Activated CD4-positive, CD25-positive, alpha-beta regulatory T cell treated with anti-CD3 and anti-CD28 coated beads, Interleukin-2, amount 50 U/mL, for 24 hours (primary cell): ENCODE measurements at places on chromosomes 3 and 15.

DNA sequence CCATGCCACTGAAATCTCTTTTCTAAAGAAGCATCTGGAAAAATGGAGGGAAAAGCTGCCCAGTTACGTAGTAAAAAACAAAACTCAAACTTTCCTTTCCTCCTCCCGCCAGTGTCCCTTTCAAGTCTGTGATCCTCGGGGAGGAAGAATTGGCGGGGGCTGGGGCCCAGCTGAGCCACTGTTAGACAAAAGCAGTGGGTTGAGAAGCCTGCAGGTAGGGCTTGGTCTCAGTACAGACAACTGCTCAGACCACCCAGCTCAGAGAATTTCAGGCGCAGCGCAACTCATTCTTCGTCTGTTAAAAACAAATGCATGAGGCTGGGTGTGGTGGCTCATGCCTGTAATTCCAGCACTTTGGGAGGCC, 117.1 kb downstream of the MYLK start:
- no peak for ATAC-seq

DNA sequence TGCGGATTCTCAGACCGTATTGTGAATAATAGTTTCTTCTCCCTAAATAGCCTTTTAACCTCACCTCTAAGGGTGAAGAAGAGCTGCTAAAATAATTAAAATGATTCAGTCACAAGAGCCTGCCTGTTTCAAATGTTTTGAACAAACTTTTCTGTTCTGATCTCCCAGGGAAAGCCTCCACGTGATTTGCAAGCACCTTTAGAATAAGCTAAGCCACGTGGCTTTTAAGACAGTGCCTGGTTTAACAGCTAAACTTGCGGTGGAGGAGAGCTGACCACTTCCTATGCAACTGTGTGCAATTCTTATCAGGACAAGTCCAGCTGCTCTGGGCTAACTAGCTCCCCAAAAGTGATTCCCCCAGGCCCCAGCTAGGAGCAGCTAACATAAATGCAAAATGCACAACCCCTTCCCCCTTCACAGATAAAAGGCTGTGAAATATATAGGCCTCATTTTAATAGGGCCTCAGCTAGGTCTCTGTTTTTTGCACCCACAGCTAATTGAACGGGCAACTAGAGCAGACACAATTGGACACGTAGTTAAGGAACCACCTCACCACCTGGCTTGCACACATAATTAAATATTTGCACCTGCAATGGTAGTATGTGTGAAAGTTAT, 401.2 kb upstream of the NR2F2 start:
- ATAC-seq, result no peak

DNA sequence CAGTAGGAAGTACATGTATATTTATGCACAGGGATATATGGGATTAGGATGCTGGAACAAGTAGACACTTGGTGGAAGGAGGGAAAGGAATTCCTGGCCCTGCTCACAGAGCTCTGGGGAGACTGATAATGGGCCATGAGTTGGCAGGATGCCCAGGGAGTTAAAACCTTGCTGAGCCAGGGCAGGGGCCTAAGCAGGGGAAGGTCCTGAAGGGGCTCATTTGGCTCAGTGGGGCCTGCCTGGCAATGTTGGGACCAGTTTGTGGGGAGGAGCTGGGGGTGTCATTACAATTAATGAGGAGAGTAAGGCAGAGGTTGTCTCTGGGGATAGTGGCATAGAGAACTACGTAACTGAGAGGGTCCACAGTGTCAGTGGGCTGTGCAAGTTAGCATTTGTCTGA, 124.2 kb upstream of the ADPGK start:
- ATAC-seq, result no peak

DNA sequence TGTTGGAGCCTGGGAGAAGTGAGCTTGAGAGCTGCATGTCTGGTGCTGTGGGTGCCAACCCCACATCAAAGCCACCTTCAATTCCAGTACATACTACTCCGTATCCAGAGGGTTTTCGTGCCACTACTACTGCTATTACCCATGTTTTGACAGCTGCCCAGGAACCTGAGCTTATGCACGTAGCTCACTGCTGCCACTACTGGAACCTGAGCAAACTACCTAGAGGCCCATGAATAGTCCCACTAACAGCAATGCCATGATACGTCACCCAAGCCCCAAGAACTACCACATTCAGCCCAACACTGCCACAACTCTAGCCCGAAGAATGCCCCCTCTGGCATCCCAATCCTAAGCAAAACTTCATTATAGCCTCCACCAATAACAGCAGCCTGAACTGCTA, 215.2 kb upstream of the BCHE start:
- ATAC-seq, result no peak

DNA sequence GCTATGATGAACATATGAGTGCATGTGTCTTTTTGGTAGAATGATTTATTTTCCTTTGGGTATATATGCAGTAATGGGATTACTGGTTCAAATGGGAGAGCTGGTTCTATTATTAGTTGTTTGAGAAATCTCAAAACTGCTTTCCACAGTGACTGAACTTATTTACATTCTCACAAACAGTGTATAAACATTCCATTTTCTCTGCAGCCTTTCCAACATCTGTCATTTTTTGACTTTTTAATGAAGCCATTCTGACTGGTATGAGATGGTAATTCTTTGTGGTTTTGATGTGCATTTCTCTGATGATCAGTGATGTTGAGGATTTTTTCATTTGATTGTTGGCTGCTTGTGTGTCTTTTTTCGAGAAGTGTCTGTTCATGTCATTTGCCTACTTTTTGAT, 1124.2 kb downstream of the NAALADL2 start:
- ATAC-seq, result no peak
